Stimulated activated CD8-positive, alpha-beta memory T cell treated with anti-CD3 and anti-CD28 coated beads, Interleukin-7, amount 100 ng/mL, for 24 hours (primary cell): ENCODE measurements at places on chromosomes 12 and 14.

DNA sequence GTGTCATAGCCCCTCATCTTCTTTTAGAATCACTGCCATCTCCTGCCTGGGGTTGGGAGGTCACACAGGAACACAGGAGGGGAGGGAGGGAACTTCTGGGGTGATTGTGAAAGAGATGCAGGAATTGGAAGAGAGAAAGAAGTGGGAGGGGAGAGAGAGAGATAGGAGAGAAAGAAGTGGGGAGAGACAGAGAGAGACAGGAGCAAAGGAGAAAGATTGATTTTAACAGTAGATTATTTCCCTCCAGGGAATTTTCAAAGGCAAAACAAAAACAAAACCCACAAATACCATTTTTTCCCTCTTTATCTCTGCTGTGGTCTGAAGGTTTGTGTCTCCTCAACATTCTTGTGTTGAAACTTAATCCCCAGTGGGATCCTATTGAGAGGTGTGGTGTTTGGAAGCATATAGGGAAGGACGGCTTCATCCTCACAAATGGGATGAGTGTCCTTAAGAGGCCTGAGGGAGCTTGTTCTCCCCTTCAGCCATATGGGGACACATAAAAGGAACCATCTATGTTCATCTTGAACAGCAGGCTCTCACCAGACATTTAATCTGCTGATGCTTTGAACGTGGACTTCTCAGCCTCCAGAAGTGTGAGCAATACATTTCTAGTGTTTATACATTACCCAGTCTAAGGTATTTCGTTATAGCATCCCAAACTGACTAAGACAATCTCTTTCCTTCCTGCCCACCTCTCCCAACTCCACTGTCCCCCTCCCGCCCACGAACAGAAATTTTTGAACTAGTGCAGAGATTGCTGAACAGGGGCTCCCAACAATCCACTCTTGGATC is 134.9 kb upstream of the MAX start:
- DNase-seq = no peak

DNA sequence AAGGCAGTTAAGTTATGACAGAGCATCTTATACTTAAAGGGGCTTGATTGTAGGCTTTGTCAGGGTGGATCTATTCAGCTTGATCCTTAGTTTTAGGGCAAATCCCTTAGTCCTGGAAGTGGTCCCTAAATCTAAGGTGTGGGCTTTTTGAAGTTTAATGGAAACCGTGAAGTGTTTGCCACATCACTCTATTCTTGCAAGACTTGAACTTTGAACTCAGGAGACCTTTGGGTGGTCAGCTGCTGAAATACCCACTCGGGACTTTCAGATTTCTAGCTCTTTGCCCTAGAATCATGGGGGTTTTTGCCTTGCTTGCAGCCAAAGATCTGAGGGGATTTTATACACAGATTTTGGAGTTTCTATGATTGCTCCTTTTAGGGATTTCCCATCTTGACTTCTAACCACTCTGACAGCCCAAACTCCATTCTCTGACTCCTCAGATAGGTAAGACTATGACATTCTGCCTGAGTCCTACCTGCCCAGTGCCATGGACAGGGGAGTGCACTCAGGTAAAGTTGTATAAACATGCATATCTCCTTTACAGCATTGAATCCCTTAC is 39.9 kb downstream of the SNAPC1 start:
- no peak for DNase-seq

DNA sequence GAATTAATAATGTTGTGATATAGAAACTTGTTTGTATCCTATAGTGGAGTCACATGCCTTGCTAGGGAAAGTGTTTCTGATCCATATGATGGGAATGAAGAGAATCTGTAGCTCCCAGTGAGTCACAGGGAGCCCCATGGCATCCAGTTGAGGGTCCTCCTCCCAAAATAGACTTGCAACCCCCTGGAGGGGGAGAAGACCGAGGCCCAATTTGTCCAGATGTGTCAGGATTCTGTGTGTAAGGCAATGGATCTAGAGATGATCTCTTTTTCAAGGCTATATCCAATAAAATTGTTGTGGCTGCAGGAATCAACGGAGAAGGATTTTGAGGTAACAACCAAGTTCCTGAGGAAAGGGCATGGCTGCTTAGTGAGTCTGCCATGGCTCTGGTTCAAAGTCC is 121.8 kb downstream of the BCL11B start:
- DNase-seq = no peak

- DNase-seq = no peak
Measured at GRCh38 chr12:16037533-16037932, 126.4 kb downstream of the DERA start.

DNA sequence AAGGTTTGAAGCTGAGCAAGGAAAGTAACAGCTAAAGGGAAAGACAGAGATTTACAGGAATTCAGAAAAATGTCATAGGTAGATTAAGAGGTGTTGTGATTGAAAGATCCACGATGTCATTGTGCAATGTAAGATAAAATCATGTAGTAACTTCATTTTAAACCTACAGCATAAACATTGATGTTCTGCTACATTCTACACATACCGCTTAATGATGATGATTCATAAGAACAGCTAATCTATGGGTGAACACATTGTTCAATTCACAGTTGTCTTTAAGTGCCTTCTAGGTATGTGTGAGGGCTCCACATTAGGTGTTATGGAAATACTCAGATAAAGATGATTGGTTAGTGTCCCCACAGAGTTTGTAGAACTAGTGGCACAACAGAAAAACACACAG is 170.9 kb downstream of the GRIP1 start:
- DNase-seq = no peak

- no peak for DNase-seq
Measured at GRCh38 chr14:70020352-70021170, 141.3 kb downstream of the SMOC1 start.

- no peak for DNase-seq
Measured at GRCh38 chr14:46818147-46818546, 166.6 kb upstream of the RPL10L start.

DNA sequence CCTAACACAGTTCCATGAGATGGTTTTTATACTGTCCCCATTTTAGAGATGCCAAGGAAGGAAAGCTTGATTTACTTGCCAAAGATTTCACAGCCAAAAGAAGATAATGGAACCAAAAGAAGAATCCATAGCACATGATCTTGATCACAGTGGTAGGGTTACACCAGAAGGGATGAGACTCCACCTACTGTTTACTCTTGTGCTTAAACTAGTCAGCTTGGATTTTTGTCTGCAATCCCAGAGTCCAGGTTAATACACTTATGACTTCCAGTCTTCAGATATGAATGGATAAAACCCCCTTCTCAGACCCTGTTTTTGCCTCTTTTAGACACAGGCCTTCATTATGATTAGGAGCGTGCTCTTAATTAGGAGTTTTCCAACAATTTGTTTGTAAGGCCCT is 454.2 kb downstream of the AEBP2 start:
- DNase-seq = no peak

GRCh38 chr12:47812797-47813510 is 6.7 kb downstream of the HDAC7 start:
- peak; percentile 85 for DNase-seq

DNA sequence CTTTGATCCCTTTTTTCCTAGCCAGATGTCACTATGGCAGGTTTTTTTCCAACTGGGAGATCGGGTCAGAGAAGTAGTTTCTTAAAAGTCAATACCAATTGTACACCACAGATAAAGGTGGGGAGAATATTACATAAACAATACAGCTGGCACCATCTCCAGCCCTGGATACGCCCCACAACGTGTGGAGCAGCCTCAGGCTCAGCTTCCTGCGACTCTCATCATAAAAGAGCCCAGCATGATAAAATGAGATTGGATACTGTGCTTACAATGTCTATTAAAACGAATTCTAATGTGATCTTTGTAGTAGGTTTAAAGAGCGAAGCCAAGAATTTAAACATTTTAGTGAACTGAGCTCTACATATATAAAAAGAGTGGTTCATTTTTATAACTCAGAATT is 21.5 kb downstream of the EFCAB11 start:
- DNase-seq = no peak

DNA sequence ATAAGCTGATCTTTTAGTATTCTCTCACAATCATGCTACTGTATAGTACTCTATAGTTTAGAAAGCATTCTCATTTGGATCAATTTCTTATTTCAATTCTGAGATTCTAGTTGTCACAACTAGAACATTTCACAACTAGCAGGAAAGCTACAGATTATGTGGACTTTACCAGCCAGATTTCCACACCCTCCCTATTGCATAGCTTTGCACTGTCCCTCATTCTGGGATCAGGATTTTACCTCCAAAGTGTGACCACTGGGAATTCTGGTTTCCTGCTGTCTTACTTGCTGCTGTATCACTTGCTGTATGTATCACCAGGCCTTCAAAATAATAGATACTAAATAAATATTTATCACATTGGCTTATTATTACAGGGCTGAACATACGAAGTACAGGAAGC is 10.2 kb upstream of the PELI2 start:
- no peak for DNase-seq

DNA sequence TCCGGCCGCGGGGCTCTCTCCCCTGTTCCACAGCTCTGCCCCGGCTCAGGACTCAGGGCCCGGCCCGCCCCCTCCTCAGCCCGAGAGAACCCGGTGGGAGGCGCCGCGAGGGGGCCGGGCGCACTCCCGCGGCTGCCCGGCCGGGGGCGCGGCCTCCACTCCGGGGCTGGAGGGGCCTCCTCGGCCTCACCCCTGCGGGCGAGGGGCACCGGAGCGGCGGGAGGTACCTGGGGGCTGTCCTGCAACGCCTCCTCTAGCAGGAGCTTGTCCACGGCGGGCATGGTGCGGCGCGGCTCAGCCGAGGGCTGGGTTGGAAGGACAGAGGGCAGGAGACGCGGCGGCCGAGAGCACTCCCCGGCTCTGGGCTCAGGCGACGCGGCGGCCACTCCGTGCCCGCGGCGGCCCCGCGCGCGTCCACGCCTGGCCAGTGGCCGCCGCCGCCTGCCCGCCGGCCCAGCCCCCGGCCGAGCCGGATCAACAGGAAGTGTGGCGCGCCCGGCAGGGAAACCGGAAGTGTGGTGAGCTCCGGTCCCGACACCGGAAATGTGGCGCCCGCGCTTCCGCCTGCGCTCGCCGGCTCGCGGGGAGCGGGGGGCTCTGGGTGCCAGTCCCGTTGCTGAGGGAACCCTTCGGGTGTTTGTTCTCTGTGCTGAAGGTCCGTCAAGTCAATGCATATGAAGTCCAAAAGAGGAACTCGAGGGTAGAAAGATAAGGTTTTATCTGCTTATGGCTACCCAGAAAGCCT is at the start of gene APPL2:
APPL2 (minus strand) TSS at position 443 of the 745 bp plus-strand sequence; CDS start at position 281, 162 bp downstream.
- DNase-seq = peak; percentile 75

GRCh38 chr12:25101092-25101445 is 93.9 kb downstream of the DNAI7 start:
- no peak for DNase-seq

GRCh38 chr14:50082784-50083466 is 33.4 kb downstream of the VCPKMT start:
- peak; percentile 72 for DNase-seq

- no peak for DNase-seq
Measured at GRCh38 chr14:31270196-31270772, 62.7 kb upstream of the HECTD1 start.

- no peak for DNase-seq
Measured at GRCh38 chr12:90826036-90826435, 128.9 kb downstream of the CCER1 start.

DNA sequence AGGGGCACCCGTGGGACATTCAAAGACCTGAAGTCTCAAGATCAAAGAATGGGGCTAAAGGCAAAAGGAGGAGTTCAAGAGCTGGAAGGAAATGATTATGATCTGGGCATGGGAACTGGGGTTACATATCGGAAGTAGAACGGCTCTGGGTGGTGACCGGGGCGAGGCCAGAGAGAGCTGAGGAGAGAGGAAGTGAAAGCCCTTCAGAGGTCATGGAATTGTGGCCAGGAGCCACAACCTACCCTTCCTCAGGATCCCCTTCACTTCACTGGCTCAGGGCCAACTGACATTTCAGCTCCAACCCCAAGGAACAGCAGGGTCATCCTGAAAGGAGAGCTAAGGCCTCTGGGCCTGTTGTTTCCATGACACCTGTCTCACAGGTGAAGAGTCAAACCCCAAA is 57.8 kb downstream of the GALNT16 start:
- DNase-seq = no peak

- no peak for DNase-seq
Measured at GRCh38 chr12:12272869-12273268, 6.0 kb upstream of the LRP6 start.

- no peak for DNase-seq
Measured at GRCh38 chr14:39038542-39038941, 64.5 kb downstream of the SEC23A start.

GRCh38 chr12:56229082-56229481 is 769 bp upstream of the SLC39A5 start:
- no peak for DNase-seq

DNA sequence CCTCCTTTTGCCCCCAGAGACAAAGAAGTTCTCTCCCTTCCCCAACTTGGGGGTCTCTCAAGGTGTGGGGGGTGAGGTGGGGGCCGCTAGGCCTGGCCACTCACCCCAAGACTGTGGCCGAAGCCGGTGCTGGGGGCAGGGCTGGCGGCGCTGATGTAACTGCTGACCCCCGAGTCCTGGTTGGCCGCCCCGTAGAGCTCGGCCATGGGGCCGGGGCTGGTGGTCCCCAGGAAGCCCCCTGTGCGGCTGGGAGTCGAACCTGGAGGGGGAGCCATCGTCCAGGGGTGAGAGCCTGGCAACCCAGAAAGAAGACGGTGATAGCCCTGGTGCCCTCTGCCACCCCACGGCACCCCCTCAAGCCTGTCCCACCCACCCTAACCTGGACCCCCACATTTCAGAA is 18.5 kb upstream of the PLA2G1B start:
- no peak for DNase-seq

DNA sequence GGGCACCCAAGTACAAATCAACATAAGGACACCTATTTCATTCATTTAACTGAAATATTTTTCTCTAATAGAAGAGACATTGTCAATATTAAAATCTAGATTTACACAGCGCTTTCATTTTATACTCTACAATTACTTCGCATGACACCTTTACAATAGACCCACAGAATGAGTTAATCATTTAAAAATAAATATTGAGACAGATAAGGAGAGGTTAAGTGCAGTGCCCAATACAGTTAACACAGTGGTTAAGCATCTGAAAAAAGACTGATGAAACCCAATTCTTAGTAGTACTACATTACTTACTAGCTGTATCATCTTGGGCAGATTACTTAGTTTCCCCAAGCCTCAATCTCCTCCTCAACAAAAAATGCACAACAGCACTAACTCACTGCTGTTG is 116.2 kb downstream of the DENND5B start:
- DNase-seq = no peak

DNA sequence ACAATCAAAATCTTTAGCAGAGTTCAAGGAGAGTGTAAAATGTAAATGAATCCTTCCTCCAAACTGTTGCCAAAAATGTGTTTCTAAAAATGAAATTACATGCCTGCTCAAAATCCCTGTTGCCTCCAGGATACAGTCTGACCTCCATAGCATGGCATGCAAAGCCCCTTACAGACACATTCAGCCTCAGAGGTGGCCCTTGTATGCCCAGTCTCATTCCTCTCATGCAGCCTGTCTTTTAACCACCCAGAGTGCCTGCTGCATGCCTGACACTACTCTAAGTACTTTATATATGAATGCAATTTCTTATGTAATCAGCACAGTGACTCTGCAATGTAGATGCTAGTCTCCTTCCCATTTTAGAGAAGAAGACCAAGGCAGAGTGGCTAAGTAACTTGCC is 24.4 kb upstream of the PTPRQ start:
- DNase-seq = no peak

- DNase-seq = no peak
Measured at GRCh38 chr14:104580961-104581360, 1.4 kb downstream of the C14orf180 start.
